Osteocyte (in vitro differentiated cells): ENCODE measurements at places on chromosomes 4 and X. TPM values are rescaled to one million over a fixed set of nuclear protein-coding genes. Genes with fewer than 3 reads are reported as not detected.

GRCh38 chr4:139501117-139501516 is 47.2 kb downstream of the RAB33B start:
- H3K36me3 ChIP-seq = peaks cover 11% of the 10 kb centered on the region
- H3K4me1 ChIP-seq = no peaks in the 10 kb centered on the region
- no peak for DNase-seq
- no peak overlapping the region for H3K4me3 ChIP-seq
- no peaks in the 10 kb centered on the region for H3K27me3 ChIP-seq

DNA sequence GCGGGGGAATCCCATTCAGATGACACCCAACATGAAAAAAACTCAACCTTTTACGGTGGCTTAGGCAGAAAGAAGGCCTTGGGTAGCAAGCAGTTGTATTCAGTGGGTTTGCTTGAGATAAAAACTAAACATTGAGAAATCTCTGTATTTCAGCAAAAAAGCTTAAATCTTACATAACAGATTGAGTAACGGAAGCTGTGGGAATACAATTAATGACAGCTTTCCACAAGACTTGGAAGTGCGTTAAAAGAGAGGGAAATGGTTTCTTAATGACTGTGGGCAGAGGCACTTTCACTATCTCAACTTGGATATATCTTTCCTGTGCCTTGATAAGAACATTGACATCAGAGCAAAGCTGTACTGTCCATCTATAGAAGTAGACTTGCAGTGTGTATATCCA is 418.5 kb upstream of the HS3ST1 start:
- no peaks in the 10 kb centered on the region for H3K36me3 ChIP-seq
- no peak overlapping the region for H3K4me3 ChIP-seq
- H3K27ac ChIP-seq = no peak overlapping the region
- H3K4me1 ChIP-seq = no peaks in the 10 kb centered on the region

GRCh38 chr4:36255577-36255976 is 11.3 kb upstream of the ARAP2 start:
- H3K4me3 ChIP-seq = no peak overlapping the region
- H3K27me3 ChIP-seq = no peaks in the 10 kb centered on the region
- H3K36me3 ChIP-seq = no peaks in the 10 kb centered on the region
- DNase-seq = no peak

FAM199X gene
- total RNA-seq = 11.2 and 11.7 TPM in 2 replicates

DNA sequence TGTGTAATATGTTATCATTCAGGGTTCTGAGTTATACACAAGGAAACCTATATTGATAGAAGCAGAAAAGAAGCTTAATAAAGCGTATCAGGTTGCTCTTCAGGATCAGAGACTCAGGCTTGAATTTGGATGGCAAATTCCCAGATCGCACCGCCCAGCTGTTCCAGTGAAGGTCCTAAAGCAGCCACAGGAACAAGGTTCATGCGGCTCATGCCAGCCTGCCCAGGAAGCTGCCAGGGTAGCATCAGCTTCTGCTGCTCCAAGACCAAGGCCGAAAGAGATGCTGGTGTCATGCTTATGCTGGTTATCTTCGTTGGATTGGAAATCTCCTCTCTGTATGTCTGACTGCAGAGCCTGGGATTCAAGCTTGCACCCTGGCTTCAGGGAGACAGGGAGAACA is 127.7 kb downstream of the MANBA start:
- H3K27me3 ChIP-seq = no peaks in the 10 kb centered on the region
- no peak overlapping the region for H3K27ac ChIP-seq
- DNase-seq = no peak
- peaks cover 16% of the 10 kb centered on the region for H3K36me3 ChIP-seq
- H3K4me1 ChIP-seq = no peaks in the 10 kb centered on the region
- H3K4me3 ChIP-seq = no peak overlapping the region
